ENCODE measurements at places on chromosomes 1 and 21.

GRCh38 chr1:110060034-110060661 is 10.3 kb downstream of the ALX3 start:
- peak; percentile 76 for DNase-seq

DNA sequence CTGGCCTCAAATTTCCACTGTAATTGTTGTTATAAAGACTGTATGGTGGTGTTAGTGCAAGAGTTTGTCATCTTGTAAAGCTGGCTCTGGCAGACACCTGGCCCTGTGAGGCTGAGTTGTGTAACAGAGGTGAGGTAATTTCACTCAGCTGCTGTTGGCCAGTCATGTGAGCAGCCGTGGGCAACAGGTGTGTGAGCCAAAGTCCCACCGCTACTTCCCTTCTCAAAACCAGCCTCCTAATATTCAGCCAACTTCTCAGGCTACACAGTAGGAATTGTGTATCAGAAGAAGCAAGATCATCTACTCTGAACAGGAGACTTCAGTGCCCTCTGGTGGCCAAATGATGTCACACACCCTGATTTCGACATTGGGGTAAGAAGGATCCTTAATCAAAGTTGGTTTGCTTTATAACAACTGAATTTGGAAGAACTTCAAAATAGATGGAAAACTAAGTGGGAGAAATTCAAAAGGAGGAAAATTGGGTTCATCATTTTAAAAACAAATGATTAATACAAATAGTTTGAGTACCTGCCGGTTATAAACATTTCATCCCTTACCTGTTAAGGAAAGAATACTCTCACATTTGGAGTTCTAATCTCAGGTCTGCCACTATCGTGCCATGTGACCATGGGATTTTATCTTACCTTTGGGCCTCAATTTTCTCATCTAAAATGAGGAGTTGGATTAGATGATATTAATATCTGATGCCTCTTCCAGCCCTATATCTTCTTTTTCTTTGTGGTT is 2.6 kb upstream of the CREG1 start:
- DNase-seq = peak; percentile 80

- no peak for DNase-seq
Observed at GRCh38 chr1:186091222-186091720, 283.8 kb downstream of the TPR start.

DNA sequence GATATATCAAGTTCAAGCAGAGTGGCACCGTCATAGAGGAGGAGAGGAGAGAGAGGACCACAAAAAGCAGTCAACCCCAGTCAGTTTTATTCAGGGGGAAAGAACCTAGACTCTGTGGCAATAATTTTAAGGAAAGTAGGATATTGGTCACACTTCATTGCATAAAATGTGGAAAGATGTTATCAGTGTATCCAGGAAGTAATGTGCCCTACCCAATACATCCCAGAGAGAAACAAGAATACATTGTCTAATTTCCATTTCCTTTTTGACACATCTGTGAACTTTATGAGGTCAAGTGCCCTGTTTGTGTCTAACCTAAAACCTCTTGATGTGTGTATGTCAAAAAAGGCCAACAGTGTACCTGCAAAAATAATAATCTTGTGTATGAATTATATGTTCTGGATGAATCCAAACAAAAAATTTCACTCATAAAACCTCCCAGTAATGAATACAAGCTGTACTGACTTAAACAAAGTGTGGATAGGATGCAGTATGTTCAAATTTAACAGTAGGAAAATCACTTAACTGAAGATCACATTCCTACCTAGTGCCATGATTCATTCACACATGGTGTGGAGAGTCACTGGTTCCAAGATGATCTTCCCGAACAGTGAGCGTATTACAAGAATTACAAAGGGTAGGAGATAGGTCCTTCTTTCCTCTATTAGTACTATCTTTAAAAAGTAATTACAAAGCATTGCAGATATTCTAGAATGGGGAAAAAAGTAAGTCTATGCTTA is 712.1 kb upstream of the CXADR start:
- DNase-seq = no peak

DNA sequence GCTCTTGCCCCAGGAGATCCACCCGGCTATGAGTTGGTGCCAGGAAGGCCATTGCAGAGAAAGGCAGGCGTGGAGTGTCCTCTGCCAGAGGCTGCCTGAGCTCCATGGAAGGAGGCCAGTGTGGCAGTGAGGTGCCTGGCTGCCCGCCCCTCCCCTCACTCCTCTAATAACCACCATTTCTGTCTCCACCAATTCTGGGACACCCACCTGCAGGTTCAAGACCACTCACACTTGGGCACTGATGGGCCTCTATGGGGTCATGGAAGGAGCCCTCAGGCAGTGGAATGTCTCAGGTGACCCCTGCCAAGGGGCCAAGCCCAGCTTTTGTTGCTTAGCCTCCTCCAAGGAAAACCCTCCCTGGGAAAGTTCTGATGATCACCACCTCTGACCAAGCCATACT is 731.6 kb downstream of the MATN1 start:
- no peak for DNase-seq

GRCh38 chr1:20700636-20701215 is 17.1 kb downstream of the KIF17 start:
- DNase-seq = no peak

- no peak for DNase-seq
Observed at GRCh38 chr1:115869064-115869463, 28.1 kb upstream of the NHLH2 start.
